ENCODE measurements at places on chromosomes 5 and 9.

DNA sequence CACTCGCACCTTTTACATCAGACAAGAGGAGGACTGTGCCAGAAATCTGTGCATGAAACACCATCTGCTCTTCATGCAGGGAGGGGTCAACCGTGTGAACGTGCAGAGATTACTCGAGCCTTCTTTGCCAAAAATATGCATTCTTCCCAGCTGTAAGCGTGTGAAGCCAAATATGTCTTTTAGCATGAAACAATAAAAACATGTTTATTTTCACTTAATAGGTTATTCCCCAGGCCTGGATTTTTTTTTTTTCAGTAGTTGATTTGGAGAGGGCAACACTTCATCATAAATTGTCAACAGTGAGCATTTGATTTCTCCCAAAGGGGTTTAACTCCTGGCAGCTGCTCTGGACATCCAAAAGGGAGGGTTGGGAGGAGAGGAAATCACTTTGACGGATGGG is 23.8 kb downstream of the PLAC8L1 start:
- DNase-seq: no peak

- no peak for DNase-seq
Measured at GRCh38 chr5:59745415-59745863, 148.1 kb downstream of the PDE4D start.

GRCh38 chr9:135969064-135969683 is 8.0 kb upstream of the UBAC1 start:
- DNase-seq: no peak

- DNase-seq: no peak
Measured at GRCh38 chr9:108863891-108864290, 1.8 kb downstream of the ACTL7A start.

GRCh38 chr5:7445068-7445467 is 49.1 kb downstream of the ADCY2 start:
- no peak for DNase-seq

DNA sequence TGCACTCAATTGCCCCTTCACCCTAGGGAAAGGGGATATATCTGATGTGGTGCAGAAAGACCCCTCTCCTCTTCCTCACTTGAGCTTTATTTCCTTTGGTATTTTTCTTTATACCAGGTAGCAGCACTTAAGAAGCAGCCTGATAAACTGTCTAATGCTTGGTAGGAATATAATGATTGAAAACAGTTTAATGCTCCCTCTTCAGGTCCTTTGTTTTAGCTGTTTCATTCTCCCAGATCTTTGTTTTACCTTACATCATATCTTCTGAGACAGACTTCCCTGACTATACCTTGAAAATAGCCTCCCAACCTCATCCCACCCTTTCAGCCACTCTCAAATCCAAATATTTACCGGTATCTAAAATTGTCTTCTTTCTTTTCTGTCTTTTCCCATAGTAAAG is 87.9 kb downstream of the NUDT12 start:
- DNase-seq: no peak

DNA sequence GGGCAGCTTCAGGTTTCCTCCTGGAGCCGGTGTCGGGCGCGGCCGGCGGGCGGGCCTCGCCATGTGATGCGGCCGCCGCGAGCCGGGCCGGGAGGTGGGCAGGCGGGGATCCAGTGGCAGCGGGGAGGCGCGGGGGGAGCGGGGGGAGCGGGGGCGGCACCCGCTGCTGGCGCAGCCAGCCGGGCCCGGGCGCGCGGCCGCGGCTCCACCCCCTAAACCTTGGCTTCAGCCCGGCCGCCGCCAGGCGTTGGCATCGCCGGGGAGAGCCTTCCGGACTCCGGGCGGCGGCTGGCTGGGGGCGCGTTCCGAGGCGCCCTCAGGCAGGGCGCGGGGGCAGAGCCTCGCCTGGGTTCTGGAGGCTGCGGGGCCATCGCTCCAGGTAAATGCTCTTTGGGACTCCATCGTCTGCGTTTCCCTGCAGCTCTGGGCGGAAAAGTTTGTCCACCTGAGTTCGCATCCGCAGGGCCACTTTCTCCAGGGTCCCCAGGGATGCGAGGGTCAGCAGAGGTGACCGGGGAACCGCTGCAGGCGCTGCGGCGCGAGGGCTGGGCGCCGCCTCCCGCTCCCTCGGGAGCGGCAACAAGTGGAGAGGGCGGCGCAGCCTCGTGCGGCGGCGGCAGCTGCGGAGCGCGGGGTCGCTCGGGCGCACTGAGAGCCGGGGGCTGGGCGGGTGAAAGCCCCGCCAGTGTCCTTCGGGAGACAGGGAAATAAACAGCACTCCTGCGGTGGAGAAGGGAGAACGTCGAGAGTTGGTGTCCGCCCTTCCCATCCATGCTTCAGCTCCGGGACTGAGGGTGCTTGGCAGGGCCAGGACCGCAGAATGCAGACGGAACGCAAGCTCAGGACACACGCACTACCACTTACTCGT is at the start of gene ARHGEF28:
Gene ARHGEF28 (plus strand): TSS at position 253 of the 868 bp plus-strand sequence. CDS start 58,656 bp downstream, outside the sequence.
- DNase-seq: peak; percentile 78

DNA sequence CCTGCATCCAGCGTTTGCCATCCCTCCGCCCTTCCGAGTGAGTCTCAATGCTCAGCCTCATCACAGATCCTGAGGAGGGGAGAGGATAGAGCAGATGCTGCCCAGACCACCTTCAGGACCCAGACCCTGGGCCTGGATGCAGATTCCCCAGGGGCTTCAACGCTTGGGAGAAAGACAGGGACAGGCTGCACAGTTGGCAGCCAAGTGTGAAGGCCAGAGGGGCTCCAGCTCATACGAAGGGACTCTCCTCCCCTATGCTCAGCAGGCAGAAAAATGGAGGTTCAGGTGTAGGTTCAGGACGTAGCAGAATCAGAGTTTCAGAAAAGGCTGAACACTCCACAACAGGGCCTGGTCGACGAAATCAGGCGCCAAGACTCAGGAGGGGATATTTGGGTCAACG is 378.5 kb upstream of the IRX1 start:
- DNase-seq: no peak

DNA sequence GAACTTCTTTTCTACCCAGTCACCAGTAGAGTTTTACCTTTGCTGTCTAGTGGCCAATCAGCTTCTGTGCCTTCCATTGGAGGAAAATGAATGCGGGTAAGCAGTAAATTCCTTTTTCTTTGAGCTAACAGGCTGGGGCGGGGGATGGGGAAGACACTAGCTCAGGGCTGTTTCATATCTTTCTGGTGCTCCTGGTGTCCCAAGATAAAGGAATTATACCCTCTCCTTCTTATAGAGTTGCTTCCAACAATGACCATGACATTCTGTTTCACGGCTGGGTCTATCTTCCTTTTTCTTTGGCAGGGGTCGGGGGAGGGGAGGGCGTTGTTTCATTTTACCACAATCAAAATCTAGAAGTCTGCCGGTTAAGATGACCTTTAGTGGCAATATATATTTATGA is 51.2 kb upstream of the RPS23 start:
- DNase-seq: no peak

DNA sequence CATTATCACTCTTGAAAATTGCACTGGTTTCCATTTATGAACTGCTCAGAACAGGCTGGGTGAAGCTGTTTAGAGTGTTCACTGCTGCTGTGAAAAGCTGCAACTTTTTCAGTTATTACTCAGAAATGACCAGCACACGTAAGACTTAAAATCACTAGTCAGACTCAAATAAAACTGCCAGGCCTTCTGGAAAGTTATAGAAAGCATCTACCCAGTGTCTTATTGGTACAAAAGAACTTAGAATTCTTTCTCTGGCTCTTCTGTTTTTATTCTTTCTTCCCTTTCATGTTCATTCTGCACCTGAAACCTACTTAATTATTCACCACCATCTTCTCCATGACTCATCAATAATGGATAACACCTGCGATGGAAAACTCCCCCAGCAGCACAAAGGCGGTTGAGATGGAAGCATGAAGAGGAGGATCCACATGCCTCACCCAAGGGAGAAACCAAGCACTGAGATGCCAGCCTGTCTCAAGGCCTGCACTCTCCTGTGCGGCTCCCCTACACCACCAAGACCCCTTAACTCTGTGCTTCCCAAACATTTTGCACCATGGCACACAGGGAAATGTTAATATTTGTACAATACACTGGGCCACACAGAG is 171.9 kb downstream of the ENTREP1 start:
- no peak for DNase-seq

- DNase-seq: no peak
Measured at GRCh38 chr5:171629221-171629620, 156.4 kb upstream of the SMIM23 start.

DNA sequence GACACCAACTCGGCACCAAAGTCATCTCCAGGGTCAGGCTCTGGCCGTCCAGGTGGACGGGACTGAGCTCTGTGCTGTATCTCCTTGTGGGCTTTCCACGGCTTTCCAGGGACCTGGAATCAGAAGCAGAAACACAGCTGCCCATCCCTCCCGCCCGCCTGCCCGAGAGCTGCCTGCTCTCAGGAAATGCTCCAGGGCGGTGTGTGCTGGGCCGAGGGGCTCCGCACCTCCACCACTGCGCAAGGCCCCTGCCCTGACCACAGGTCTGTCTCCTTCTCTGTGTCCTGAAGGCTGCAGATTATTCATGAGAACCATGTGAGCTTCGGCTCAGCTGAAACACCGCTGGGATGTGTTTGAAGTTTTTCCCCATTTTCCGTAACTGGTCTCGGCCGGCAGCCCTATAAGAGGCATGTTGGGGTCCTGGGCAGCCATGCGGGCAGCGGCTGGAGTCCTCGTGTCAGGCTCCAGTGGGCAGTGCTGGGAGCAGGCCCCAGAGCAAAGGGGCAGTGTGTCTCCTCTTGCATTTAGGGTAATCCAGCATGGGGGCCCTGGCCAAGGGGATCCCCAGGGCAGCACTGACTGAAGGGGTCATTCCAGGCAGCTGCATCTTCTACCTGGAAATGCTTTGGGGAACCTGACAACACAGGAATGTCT is 22.8 kb downstream of the NKD2 start:
- no peak for DNase-seq

- no peak for DNase-seq
Measured at GRCh38 chr5:65982635-65983034, 56.3 kb downstream of the ERBIN start.

DNA sequence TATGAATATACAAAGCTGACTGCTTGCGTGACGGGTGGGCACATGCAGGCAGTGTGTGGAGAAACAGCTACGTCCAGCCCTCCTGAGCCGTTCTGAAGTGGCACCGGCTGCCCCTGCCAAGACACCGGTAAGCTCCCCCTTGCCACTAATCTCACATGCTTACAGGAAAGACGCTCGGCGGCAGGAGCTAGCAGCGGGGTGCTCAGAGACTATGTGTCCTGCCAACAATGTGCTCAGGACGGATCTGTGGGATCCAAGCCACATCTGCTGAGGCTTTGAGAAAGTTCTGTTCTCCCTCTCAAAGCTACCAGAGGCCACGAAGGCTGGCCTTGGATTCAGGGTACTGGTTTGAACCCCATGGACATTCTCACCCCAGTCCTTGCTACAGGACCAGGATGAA is 157.2 kb upstream of the PHYKPL start:
- no peak for DNase-seq

- no peak for DNase-seq
Measured at GRCh38 chr9:126852086-126852688, 8.3 kb upstream of the ZBTB34 start.

DNA sequence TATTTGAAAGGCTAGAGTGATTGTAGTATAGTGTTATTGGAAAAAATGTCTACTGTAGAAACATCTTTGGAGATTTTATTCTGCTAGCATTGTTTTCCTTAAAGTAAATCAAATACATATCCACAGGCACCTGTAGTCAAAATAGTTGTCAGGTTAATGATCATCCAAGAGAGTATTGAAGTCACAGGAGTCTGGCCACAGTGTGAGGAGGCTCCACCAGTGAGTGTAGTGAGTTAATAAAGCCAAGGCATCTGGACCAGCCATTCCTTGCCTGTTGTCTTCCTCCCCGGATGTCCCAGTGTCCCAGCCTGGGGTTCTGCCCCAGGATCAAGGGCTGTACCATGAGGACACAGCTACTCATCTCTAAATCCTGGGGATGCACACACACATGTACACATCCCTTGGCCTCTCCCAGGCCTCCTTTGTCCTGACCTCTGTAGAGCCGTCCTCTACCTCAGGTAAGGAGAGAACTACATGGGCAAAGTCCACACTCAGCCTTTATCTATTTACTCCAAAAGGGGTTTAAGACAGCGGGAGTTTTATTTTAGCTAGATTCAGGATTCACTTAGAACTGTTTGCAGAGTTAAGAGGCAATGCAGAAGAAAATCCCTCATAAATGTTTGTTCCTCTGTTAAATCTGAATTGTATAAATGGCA is 3.7 kb downstream of the PIK3R1 start:
- no peak for DNase-seq

DNA sequence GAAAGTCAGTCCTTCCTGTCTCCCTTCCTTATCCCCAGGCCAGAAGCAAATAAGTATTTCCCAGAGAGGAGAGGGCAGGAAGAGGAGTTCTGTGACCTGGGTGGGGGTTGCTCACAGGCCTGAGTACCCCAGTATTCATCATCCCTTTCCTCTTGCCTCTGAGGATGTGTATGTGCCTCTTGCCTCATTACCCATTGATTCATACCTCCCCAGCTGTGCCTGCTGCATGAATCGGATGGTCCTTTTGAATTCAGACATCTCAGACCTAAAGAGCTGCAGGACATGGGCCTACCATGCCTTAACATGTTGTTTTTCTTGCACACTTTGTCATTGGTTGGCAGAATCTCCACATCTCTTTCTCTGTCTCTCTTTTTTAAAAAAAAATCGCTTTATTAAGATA is 112.8 kb upstream of the SHB start:
- no peak for DNase-seq

DNA sequence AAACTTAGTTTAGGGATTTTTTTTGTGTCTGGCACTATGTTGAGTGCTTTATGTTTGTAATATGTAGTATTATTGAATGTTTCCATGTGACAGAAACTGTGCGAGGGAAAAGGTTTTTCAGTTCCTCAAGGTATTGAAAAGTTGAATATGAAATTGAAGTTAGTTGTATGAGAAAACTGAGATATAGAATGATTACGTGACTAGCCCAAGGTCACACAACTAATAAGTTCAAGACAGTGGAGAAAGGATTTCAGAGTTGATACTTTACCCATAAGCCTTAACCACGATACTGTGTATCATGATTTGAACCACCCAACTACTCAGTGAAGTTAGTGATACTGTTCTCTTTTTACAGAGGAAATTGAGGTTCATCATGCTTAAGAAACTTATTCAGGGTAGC is 5.7 kb downstream of the NIPBL start:
- DNase-seq: no peak

- DNase-seq: peak; percentile 46
Measured at GRCh38 chr5:78648359-78649210, at the start of gene LHFPL2. Gene LHFPL2 (minus strand): TSS chr5:78648772. CDS start chr5:78510213, 138,559 bp downstream.

GRCh38 chr9:8660383-8660782 is 860.8 kb upstream of the DMAC1 start:
- DNase-seq: no peak

GRCh38 chr9:130627896-130628792 is 36.2 kb upstream of the PRDM12 start:
- no peak for DNase-seq

- no peak for DNase-seq
Measured at GRCh38 chr5:9283021-9283420, 262.9 kb downstream of the SEMA5A start.

DNA sequence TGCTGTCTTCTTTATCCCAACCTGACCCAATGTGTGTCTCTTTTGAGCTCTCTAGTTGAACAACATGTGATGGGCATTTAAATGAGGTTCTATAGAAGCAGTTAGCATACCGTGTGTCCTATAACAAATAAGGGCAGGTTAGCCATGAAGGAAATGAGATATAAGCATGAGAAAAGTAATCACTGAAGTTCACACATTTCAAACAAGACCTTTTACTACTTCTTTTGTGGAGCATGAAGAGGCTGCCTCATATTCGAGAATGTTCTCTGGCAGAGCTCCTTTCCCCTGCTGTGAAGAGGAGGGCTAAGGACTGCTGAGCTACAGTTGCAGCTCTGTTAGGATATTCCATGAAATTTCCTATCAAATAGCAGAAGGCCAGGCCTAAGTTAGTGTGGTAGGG is 15.2 kb upstream of the SNCAIP start:
- no peak for DNase-seq

- DNase-seq: no peak
Measured at GRCh38 chr9:74330487-74331214, 166.5 kb upstream of the RORB start.

Data from NCI-H774 (cell line).